Testis (tissue), 5 donors: ENCODE measurements at places on chromosomes 3 and 15. TPM values are rescaled to one million over a fixed set of nuclear protein-coding genes. Genes with fewer than 3 reads are reported as not detected.

The ZBBX gene
- total RNA-seq: 44.7 TPM

The FSIP1 gene
- total RNA-seq: 5.8 TPM

The EFHB gene
- 22.0 TPM for total RNA-seq

The NDN gene
- total RNA-seq: 66.5 TPM

The RYR3 gene
- total RNA-seq: 4.3 TPM

DNA sequence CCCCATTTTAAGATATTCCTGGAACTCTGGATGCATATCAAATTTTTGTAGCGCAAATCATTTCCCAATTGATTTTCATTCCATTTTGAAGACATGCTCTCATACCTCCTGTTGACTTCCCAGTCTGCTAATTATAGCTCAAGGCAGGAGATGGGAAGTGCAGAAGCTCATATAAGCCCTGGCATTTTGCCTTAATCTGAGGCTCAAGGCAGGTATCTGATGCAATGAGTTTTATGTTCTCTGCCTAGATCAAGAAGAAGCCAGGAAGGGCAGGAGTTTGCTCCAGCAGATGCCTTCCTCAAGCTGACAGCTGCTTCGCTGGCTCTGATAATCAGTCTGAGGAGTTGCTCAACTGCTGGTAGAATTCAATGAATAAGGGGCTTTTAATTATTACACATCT lies 65.6 kb upstream of the NEDD4 start:
- DNase-seq: no peak
- H3K36me3 ChIP-seq: no peaks in the 10 kb centered on the region
- H3K27me3 ChIP-seq: no peaks in the 10 kb centered on the region
- no peak overlapping the region for H3K27ac ChIP-seq

DNA sequence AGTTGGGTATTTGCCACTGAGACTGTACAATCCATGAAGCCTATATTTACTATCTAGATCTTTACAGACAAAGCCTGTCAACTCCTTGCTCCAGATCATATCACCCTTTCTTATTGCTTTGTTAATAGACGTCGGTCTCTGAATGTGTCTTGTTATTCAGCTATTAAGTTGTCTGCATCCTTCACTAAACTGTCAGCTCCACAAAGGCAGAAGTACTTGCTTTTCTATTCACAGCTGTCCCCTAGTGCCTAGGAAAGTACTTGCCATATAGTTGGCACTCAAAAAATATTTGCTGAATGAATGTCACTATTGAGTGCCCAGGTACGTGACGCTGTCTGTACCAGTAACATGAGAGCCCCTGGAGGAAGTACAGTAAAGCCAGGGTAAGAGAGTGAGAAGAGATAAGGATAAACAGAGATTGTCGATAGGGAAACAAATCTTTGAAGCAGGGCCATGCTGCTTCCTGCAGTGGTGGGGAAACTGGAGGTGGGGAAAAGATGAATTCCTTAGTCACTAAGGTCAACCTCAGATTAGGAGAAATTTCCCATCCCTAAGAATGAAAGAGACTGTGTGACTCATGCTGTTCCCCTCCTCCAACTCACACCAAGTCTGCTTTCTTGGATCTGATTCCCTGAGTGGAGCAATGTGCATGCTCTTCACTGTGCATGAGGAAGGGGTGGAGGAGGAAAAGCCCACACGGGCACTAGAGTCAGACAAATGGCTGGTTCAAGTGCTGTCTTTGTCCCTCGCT lies 36.3 kb downstream of the PRICKLE2 start:
- H3K27me3 ChIP-seq: no peaks in the 10 kb centered on the region

DNA sequence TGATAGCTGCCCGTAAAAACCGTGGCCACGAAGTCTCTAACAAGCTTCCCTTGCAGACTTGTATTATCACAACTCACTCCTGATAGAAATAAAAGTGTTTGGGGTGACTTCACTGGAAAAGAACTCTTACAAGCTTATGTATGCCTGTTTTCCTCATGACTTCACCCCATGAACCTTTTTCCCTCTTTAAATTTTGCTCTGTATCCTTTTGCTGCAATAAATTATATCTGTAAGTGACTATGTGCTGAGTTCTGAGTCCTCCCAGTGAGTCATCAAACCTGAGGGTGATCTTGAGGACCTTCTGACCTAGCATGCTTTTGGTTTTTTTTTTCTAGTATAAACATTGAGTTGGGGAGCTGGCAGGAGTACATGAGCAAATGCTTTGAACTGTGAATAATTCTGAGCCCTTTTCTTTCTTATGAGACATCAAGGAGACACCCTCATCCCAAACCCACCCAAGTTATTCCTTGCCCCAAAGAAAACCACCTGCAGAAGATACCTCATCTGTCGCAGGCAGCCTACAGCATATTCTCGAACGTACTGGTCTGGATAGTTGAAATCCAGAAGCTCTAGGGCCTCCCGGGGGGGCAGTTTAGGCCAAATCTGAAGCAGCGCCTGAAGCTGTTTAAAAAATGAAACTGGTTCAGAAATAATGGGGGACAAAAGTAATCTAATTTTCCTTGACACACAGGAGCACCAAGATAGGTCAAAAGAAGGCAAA lies 85.9 kb downstream of the FAIM start:
- H3K36me3 ChIP-seq: no peaks in the 10 kb centered on the region
- no peaks in the 10 kb centered on the region for H3K27me3 ChIP-seq
- no peak overlapping the region for H3K27ac ChIP-seq
- no peak overlapping the region for H3K4me3 ChIP-seq
- DNase-seq: no peak
- no peaks in the 10 kb centered on the region for H3K4me1 ChIP-seq

DNA sequence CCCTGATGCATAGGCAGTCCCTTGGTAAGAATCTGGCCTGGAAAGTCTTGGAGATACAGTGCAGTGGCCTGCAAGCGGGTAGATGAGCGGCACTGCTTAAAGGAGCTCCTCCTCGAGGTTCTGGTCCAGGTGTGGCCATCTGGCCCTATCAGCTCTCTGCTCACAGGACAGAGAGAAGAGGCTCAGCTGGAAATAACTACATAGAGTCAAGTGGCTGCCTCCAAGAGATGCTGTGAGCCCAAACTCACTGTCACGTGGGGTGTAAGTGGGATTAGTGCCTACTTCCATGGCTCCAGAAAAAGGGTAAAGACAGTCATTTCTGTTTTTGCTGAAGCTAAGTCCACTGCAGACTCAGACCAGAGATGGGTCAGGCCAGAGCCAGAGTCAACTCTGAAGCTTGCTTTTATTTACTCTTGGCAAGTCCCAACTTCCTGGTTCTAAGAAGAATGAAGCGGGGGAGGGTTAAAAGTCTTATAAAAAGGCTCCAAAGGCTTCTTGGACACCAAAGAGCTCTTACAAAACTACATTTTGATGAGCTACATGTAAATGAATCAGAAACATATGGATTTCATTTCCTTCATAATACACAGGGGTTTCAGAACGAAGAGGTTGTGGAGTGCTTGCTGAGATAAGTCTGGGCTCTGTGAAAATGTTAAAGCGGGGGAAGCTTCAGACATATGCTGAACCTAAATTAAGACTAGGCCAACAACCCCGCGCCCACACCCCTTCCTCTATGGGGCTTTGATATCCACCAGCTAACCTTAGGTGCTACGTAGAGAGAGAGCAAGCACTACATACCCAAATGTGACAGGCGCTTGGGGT lies 77.1 kb downstream of the PDZRN3 start:
- no peaks in the 10 kb centered on the region for H3K27me3 ChIP-seq
- H3K4me3 ChIP-seq: no peak overlapping the region
- no peaks in the 10 kb centered on the region for H3K36me3 ChIP-seq
- peak; percentile 21 for DNase-seq
- no peak overlapping the region for H3K27ac ChIP-seq

DNA sequence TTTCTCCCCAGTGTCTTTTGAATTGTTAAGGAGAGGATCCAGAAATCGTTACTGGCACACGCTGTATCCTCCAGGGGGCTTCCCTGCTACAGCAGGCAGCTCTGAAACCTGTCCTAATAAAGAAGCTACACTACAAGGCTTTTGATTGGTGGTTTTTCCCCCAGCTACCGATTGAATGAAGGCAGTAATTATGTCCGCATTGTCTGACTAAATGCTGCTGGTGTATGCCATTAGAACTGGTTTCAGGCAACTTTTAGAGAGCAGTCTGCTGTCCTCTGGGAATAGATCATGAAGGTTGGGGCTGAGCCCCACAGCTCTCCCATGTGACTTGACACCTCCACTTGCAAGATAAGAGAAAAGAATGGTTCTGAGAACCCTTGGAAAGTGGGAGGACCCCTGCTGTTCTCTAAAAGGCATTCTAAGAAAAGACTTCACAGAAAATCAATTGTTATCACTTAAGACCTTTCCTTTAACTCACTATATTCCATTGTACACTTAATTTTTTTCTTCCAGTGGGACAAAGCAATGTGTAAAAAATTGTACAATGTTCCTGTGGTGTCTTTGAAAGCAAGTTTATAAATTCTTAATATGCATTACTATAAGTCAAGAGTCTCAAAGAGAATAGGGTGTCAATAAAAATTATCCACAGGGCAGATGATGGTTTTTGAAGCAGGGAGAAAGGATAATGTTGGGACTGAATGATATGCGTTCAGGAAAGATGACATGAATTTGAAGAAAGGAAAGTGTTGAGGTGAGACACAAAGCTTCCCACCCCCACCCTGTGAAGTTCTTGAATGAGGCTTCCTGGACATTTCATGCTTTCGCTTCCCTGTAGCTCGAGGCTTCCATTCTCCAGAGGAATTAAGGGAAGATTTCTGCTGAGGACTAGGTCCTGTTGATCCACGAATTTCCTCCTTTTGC lies 53.0 kb upstream of the DAZL start:
- no peak for DNase-seq
- H3K27me3 ChIP-seq: no peaks in the 10 kb centered on the region
- no peaks in the 10 kb centered on the region for H3K4me1 ChIP-seq
- H3K4me3 ChIP-seq: no peak overlapping the region
- no peak overlapping the region for H3K27ac ChIP-seq

DNA sequence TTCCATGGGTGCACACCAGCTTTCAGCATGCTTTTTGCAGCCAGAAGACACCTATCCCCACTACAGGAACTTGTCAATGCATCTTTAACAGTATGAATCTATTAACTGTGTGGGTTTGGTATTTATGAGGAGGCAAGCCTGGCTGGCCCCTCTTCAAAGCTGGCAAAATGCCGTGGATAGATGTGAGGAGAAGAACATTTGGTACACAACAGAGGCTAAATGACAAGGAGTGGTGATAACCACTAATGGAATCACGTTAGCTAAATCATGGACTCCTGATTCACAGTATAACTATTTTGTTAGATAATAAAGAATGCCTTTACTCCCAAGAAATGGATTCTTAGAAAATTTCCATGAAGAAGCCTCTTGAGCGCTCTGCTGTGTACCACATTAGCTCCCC lies 187.2 kb downstream of the CLSTN2 start:
- H3K4me1 ChIP-seq: no peaks in the 10 kb centered on the region
- no peaks in the 10 kb centered on the region for H3K36me3 ChIP-seq
- DNase-seq: no peak
- H3K27ac ChIP-seq: no peak overlapping the region
- no peak overlapping the region for H3K4me3 ChIP-seq

GRCh38 chr3:114848643-114849350 lies 298.3 kb downstream of the ZBTB20 start:
- H3K4me3 ChIP-seq: no peak overlapping the region
- H3K36me3 ChIP-seq: no peaks in the 10 kb centered on the region
- peak overlapping the region; percentile 17 for H3K27ac ChIP-seq
- peaks cover 14% of the 10 kb centered on the region for H3K4me1 ChIP-seq
- no peaks in the 10 kb centered on the region for H3K27me3 ChIP-seq

DNA sequence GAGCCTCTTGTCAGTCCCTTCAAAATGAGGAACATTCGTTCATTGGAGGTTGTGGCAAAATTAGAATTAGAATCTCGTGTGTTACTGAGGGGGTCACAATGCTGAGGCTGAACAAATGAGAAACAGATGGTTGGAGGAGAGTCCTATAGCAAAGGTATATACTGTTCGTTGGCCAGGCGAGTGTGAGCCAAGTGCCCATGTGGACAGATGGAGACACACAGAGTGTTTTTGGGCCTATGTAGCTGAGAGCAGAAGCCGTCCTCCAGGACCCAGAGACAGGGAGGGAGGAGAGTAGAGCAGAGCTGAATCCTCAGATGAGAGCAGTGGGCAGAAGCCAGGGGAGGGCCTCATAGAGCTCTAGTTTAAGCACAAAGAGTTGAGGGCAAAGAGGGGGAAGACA lies 98.9 kb downstream of the NR1D2 start:
- H3K27ac ChIP-seq: no peak overlapping the region
- DNase-seq: no peak
- H3K36me3 ChIP-seq: no peaks in the 10 kb centered on the region
- H3K4me1 ChIP-seq: peaks cover 8% of the 10 kb centered on the region
- H3K4me3 ChIP-seq: no peak overlapping the region
- no peaks in the 10 kb centered on the region for H3K27me3 ChIP-seq
